Fibroblast of skin of left biceps (primary cell): ENCODE measurements at places on chromosomes 12 and 14.

DNA sequence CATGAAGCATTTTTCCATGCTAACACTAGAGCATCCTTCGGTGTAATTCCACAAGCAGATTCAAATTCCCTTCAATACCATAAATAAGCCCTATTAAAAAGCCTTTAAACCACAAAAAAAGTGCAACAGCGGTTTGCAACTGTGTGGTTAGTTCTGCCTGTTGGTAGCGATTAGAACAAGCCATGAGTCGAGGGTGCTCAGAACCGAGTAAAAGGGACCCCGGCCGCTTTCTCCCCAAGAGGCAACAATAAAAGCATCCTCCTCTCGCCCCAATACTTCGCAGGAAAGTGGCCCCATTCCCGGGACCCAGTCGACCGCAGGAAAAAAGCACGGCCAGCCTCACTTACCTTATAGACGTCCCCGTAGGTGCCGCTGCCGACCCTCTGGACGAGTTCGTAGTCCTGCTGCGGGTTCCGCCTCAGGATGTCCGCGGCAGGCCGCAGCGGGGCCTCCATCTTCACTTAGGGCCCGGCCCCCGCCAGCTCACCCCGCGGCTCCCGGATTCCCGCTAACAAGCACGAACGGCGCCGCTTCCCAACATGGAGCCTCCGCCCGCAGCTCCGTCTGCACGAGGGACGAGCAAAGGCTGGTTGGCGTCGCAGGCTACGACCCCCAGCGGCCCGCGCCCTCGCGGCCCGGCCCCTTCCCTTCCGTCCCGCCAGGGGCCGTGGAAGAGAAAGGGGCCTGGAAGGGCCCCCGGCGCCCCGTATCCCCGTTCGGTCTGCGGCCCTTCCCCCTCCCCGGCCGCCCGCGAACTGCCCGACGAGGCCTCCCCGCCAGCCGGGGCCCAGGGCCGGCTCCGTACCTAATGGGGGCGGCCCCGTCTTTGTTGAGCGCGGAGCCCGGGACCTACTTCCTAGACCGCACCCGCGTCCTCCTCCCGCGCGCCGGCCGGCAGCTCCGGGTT lies 521 bp downstream of the MAP4K5 start:
- no peak for DNase-seq

- DNase-seq = no peak
Measured at GRCh38 chr14:95895720-95896119, 19.1 kb downstream of the TUNAR start.

GRCh38 chr14:42872786-42873185 lies 1266.1 kb downstream of the LRFN5 start:
- no peak for DNase-seq

GRCh38 chr12:91877022-91877421 lies 268.6 kb downstream of the BTG1 start:
- no peak for DNase-seq

DNA sequence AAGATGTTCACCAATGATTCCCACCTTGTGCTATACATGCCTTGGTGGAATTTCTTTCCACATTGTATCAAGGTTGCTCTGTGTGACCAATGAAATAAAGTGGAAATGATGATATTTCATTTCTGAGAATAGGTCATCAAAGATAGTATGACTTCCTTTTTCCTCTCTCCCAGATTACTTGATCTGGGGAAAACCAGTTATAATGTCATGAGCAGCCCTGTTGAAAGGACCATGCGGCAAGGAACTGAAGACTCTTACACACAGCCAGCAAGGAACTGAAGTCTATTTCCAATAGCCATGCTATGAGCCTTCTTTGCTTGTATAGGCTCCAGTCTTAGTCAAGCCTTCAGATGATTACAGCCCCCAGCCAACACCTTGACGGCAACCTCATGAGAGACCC lies 11.7 kb downstream of the KLRD1 start:
- DNase-seq = no peak

DNA sequence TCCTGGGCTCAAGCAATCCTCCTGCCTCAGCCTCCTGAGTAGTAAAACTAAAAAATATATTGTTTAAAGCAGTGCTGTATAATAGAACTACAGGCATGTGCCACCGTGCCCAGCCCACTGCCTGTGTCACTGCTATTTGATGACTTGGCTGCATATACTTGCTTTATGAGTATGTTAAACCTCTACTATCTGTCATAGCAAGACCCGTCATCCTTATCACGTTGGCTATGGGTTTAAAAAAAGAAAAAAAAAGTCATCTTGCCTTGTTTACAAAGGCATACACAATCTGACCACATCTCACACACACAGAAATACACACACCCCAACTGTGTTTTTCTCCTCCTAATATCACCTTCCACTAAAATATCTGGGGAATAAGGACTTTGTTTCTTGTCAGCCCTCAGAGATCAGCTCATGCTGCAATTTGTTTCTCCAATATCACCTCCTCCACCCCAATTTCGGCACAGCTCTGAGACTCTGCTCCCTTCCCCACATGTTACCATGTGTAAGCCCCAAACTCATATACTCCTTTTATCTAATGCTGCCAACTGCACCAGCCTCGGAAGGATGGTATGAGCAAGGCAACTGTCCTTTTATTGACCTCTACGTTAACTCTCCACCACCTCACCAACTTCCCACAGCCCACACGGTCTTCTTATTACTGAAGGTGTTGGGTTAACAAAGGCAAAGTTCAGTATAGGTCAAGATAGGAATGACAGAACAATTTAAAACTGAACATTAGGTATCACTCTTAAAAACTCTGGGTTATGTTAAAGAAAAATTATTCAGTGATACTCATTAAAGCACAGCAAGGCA lies 802 bp upstream of the TMPRSS12 start:
- DNase-seq = no peak

DNA sequence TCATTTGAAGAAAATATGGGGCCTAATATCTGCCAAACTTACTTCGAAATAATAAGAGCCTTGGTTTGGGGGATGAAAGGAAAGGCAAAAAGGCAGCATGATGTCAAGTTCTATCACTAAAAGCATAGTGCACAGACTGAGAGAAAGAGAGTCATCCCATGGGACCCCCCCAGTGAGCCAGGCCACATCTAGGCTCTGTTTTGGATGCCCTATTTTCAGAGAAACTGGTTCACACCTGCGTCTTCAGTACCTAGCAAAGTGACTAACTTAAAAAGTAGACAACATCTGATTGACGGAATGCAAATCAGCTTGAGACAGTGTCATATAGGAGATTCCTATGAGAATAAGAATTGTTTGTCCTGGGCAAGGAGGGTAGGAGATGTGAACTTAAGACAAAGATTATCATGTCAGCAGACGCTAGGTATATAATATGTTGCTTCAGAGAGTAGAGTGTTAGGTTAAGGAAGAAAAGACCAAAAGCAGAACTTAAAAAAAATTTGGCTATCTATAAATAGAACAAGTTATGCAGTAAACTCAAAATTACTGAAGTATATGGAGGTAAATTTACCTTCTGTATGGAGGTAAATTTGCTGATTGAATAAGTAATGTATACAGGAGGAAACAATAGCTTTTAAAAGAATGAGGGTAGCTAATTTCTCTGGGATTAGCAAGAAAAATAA lies 148.2 kb downstream of the SLC41A2 start:
- no peak for DNase-seq

DNA sequence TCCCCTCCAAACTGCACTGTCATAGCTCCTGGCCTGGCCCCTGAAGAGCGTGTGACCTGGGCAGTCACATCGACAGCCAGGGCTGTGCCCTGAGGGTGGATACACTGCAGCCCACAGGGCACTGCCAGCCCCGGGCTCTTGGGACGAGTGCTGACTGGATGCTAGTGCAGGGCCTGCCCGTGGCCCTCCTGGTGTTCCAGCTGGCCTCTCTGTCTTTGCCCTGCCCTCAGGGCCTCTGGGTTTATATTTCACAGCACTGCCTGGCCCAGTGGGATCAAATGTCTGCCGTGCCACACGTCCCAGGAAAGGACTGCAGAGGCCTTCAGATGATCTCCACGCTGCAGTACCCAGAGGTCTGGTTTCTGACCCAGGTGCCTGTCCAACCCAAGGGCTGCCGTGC lies 10.1 kb upstream of the CCDC197 start:
- DNase-seq = no peak

- no peak for DNase-seq
Measured at GRCh38 chr12:10634427-10634826, 21.0 kb upstream of the MAGOHB start.
